ENCODE measurements at places on chromosomes 6 and 20.
A peak's percentile ranks its signal among the peaks of the same experiment; 100 is the strongest.

GRCh38 chr6:96162711-96163120, 146.9 kb downstream of the FUT9 start:
- no peak for DNase-seq

GRCh38 chr20:20266552-20266951, 101.4 kb upstream of the INSM1 start:
- no peak for DNase-seq

DNA sequence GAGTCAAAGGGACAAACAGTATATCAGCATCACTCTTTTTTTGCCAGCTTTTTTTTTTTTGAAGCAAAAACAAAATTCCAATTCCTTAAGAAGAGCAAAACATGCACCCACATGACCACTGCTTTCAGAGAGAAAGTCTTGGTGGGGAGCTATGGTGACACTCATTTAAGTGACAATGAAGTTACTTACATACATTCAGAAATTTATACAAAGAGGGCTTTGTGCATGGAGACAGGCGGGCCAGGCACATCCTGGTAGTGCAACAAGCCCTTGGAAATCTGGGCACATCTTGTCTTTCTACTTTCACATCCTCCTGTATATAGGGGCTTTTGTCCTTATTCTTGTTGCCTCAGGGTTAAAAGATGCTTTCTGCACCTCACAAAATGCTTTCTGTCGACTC, 55.9 kb downstream of the IL22RA2 start:
- DNase-seq, result no peak

DNA sequence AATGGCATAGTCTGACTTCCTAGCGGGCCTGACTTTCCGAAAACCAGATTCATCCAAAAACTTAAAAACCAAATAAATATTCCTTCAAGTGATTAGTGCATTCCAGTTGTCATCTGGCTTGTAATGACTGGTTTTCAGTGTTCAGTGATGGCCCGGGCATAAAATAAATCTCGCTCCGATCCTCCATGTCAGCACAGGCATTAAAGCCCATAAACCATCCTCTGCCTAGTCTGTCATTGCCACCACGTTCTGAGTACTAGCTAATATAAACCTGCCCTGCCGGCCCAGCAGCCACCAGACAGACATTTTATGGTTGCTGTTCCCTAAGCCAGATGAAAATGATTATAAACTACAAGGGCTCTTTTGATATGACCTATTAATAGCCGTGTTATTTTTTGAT, 232.3 kb upstream of the GMDS start:
- no peak for DNase-seq

- DNase-seq, result no peak
Observed at GRCh38 chr6:111715321-111715720, 109.6 kb upstream of the TRAF3IP2 start.

DNA sequence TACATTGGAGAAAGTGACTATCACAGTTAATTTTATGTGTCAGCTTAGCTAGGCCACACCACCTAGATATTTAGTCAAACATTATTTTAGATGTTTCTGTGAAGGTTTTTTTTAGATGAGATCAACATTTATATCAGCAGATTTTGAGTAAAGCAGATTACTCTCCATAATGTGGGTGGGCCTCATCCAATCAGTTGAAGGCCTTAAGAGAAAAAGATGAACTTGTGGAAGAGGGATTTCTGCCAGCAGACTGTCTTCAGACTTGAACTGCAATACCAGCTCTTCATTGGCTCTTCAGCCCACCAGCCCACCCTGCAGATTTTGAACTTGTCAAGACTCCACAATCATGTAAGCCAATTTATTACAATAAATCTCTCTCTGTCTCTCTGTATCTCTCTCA, 25.1 kb upstream of the FBXO30 start:
- DNase-seq, result no peak

GRCh38 chr6:95279616-95280015, 297.7 kb upstream of the MANEA start:
- no peak for DNase-seq

- DNase-seq, result no peak
Observed at GRCh38 chr6:123306334-123306733, 310.3 kb downstream of the CLVS2 start.

GRCh38 chr6:122781716-122782115, 2.2 kb downstream of the FABP7 start:
- no peak for DNase-seq

DNA sequence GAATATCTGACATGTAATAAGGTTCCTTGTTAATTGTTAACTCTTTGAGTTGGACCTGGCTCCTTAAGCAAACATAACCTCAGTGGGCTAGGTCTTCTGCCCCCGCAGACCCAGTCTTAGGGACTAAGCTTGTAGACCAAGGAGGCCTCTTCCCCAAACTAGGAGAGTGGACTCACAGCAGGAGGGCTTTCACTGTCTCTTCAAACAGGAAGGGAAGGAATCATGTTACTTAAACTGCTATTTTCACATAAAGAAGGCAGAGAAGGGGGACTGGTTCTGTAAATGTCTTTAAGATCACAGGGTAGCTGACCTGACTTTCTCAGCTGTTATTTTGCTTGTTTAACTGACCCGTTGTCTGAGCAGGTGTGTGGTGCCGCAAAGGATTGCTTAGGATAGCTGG, 34.9 kb upstream of the PRDM1 start:
- no peak for DNase-seq

DNA sequence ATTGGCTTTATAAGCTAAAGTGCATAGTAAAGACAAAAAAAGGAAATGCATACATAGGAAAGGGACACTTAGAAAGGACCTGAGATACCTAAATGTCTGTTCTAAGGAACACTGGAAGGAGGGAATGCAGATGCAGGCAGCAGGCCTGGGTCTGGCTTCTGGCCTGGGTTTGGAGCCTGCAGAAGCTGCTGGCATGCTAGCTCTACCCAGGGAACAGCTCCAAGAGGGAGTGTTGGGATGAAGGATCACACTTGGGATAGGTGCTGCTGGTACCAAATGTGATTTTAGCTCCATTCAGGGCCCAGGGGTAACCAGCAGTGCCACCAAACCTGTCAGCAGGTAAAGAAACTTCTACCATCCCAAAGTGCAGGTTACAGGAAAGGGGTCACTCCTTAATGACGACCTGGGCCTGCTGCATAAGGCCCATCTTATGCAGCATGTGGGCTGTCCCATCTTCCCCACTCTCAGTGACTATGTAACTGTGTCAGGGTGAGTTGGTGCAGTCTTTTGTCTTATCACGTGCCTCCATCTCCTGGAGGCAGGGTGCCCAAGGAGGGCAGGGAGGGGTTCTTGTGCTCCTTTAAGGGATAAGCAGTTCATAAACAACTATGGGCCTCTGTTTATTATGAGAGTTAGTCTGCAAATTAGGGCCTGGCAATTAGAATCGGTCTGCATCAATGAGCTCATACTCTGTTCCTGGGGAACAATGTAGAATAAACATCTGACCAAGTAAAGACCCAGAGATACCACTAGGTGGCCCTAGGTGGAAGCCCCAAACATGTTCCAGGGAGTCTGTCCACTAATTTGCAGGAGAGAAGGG, 26.9 kb downstream of the DDX27 start:
- peak; percentile 15 for DNase-seq

DNA sequence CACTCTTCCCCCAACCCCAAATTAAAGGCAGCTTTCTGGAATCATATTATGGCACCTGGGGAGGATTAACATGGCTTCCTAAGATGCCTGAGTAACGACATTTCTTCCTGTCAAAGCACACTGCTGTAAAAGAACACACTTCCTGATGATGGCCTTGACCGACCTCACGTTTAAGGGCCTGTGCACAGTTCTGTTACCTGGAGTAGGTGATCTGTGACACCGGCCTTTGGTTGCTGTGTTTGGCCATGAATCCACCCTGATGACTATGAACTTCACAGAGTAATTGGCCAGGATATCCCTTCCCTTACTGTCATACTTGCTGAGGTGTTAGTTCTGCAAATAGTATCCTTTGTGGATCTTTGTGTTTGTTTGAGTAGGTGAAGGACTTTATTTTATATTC, 45.8 kb downstream of the PLCB4 start:
- DNase-seq, result no peak

- DNase-seq, result no peak
Observed at GRCh38 chr20:61127311-61128039, 124.6 kb upstream of the CDH4 start.

DNA sequence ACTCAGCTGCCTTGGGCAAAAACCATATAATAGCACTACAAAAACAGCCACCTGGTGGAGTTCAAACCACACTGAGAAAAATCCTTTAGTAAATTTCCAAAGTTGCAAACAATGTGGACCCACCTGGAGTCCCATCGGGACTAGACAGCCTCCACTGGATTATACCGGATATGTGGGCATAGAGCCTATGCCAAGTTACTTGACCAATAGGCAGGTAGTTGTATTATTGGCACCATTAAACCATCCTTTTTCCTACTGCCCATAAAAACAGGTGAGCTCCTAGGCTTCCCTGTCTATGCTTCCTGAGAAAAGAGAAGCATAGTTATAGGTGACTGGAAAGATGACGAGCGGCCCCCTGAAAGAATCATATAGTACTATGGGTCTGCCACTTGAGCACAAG, 51.7 kb upstream of the ADGRF4 start:
- no peak for DNase-seq

DNA sequence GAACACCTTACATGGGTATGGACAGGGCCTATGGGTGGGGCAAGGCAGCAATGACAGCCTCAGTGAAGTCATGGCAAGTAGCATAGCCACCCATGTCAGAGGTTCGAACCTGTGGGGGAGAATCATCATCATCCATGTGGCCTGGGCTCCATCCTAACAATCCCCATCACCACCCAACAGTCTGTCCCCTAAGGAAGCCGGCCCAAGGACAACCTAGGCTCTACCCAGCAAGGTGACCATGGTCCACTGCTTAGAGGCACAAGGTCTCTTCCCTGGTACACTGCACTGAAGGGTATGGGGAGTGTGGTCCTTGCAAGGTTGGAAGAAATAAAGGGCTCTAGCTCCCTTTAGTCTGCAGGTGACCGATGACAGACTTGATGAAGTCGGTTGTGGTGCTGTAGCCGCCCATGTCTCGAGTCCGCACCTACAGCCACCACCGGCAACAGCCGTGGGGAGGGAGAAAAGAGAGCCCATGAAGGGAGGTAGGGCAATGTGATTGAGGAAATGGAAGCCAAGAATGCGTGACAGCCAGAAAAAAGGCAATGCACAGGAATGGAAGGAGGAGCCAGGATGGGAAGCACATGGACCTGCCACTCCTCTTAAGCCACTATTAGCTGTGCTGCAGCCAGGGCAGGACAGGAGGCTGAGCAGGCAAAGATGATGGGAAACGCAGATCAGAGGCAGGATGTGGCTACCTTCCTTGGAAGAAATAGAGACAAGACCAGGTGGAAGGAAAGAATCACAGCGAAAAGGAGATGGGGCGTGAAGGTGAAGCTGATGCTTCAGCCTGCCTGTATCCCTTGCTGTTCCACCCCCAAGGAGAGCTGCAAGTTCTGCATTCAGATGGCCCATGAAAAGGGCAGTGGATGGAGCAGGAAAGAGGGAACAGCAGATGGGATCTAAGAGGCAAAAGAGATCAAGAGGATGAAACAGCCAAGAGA, 5.3 kb downstream of the IDH3B start:
- peak; percentile 15 for DNase-seq

GRCh38 chr6:112651239-112651638, 304.1 kb downstream of the RFPL4B start:
- DNase-seq, result no peak

DNA sequence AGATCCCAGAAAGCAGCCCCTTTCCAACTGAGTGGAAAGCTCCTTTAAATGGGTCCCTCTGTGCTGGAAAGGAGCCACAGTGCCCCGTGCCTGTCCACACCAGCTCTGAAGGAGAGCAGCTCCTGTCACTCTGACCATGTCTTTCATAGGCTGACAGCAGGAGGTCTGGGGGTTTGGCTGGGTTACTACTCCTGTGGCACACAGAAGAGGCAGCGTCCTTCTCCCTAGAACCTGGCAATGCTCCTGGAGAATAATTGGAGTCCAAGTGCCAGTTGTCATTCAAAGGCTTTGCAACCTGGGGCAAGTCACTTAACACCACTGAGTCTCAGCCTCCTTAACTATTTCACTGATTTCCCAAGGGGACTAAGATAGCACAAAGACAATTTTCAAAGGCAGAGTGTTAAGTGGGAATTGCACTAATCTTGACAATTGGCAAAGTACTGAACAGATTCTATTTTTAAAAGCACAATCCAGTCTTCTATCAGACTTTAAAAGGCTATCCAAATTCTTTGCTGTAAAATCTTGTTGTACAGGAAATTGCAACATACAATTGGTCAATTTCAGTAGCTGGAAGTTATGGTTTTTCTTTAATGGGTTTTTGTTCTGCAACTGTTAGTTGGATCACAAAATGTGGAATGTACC, 457.2 kb downstream of the KIF16B start:
- DNase-seq, result no peak

DNA sequence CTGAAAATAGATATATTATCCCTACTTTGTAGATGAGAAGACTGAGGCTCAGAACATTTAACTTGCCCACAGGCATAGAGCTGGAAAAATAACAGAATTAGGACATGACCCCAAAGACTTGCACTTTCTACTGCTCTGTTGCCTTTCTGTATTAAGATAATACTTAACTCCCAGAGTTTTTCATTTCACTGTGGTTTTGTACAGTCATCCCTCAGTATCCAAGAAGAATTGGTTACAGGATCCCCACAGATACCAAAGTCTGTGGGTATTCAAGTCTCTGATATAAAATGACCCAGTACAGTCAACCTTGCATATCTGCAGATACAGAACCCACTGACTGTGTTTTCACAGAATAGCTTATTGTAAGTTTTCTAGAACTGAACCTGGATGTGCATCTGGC, 16.8 kb downstream of the MRS2 start:
- DNase-seq, result no peak

DNA sequence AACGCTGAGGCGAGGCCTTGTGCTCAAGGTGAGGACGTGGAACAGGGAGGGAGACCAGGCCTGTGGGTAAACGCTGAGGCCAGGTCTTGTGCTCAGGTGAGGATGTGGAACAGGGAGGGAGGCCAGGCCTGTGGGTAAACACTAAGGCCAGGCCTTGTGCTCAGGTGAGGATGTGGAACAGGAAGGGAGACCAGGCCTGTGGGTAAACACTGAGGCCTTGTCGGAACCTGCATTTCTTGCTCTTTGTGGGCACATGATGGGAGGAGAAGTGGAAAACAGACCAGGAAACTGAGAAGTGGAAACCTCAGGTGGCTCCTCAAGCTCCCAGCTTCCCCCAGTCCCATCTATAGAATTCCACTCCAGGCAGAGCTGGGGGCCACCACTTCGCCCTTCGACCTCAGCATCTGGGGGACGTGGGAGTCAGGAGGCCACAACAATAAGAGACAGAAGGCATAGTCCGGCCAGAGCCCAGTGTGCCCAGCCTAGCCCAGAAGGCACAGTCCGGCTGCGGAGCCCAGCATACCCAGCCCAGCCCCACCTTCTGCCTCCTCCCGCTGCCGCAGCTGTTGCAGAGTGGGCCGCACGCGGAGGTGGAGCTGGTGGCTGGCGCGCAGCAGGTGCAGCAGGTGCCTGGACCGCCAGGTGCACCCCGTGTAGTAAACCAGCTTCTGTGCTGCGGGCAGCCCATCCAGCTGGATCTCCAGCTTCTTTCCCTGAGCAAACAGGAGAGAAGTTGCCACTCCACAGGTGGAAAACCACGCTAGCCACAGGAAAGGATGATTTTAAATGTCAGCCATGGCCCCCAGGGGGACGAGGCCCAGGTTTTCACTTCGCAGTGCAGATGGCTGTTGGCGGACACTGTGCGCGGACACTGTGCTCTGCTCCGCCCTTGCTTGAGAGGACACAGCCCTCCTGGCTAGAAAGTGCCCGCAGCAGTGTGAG, 17.5 kb downstream of the FRMD1 start:
- peak; percentile 93 for DNase-seq

GRCh38 chr6:34497411-34497810, 31.5 kb downstream of the PACSIN1 start:
- no peak for DNase-seq
